Subcutaneous adipose tissue (tissue), 4 donors: ENCODE measurements at places on chromosomes 12 and 14. TPM values are rescaled to one million over a fixed set of nuclear protein-coding genes. Genes with fewer than 3 reads are reported as not detected.

The PTPN11 gene
- total RNA-seq: 124 TPM

The C12orf54 gene
- not detected for total RNA-seq

The CPNE6 gene
- not detected for total RNA-seq

The PELI2 gene
- total RNA-seq: 18.8 TPM

The ACOT4 gene
- total RNA-seq: 10.4 TPM

The KCNK13 gene
- not detected for total RNA-seq

The ZNF891 gene
- total RNA-seq: 2.7 TPM

The EML5 gene
- total RNA-seq: 0.34 TPM

The COPS7A gene
- 50.2 TPM for total RNA-seq

The GPD1 gene
- 2,409 TPM for total RNA-seq

The OR6C2 gene
- total RNA-seq: not detected

The KRT78 gene
- total RNA-seq: not detected

The NEUROD4 gene
- total RNA-seq: not detected

The CLEC4C gene
- total RNA-seq: not detected

The TMEM119 gene
- 9.9 TPM for total RNA-seq
